AG08395 (cell line): ENCODE measurements at places on chromosomes 4 and X.

DNA sequence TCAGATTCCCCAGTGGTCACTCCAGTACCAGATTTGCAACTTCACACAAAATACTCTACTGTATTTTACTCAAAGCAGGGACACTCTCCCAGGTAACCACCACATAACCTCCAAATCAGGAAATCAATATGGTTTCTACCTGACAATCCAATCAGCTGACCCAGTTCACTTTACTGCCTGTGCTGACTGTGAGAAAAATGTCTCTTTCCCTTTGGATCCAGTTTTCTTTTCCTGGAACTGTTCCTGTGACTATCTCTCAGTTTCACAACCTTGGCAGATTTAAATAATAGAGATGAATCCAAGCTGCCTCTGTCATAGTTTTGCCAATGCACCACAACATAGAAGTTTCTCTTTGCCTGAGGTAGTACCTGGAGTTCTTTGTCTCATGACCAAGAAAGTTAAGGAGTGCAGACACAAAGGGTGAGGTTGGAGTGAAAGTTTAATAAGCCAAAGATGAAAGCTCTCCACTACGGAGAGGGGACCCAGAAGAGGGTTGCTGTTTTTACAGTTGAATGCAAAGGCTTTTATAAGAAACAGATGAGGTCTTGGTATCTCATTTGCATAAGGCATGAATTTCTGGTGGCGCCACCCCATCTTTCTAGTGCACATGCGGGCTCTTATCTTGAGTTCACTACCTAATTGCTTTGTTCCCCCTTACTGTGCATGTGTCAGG lies 29.7 kb upstream of the IL9R start:
- no peak for DNase-seq

DNA sequence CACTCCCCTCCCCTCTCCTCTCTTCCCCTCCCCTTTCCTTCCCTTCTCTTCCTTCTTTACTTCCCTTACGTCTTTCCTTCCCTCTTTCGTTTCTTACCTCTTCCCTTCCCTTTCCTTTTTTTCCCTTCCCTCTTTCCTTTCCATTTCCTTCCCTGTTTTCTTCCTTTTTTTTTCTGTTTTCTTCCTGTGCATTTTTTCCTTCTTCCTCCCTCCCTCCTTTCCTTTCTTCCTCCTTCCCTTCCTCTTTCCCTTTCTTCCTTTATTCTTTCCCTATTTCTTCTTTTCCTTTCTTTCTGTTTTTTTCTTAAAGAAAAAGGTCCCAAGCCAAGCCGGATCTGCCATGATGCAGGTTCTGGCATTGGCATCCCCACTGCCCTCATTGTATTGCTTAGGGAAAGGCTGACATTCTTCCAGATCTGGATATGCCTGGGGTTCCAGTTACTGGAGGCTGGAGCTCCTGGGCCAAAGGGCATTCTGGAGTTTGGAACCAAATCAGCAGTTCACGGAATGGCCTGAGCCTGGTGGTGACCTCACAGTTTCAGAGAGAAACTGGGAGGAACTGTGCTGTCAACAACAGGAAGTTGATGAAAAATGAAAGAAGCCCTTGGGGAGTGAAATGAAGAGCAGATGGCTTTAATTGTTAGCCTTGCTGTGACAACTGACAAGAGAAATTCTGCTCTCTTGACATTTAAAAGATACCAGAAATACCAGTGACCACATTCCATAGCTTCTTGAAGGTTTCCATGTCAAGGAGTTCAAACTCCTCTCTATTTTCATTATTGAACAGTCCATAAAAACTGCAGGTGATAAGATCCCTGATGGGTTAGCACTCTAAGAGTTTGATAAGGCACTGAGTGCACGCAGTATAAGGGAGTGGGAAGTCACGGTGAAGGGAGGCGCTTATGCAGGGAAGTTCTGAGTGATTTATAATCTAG lies 622.1 kb downstream of the SPRY1 start:
- DNase-seq, result peak; percentile 73

GRCh38 chr4:48103483-48104139 lies 30.4 kb downstream of the TXK start:
- DNase-seq, result no peak

DNA sequence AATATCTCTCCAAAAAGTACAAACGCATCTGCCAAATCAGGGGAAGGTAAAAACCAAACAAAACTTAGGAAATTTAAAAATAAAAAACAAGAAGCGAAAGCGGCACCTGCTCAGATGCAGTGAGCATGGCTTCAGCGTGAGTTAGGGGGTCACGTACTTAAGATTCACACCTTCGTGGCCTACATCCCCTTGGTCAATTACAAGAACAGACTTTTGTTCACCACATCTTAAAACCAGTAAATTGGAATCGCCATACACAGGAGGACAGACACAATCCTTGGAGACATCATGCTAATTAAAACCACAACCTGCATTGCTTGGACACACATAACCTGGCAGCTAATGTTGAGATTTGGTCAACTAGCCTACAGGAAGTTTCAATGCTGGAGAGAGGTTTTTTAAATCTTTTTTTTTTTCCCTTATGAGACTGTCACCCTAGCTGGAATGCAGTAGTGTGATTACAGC lies 12.5 kb upstream of the SEL1L3 start:
- no peak for DNase-seq

GRCh38 chrX:9233141-9233540 lies 199.2 kb upstream of the FAM9B start:
- DNase-seq, result no peak

- no peak for DNase-seq
Measured at GRCh38 chrX:85903692-85904471, 143.5 kb downstream of the CHM start.

GRCh38 chr4:141713185-141713584 lies 76.8 kb downstream of the IL15 start:
- no peak for DNase-seq

GRCh38 chrX:17829566-17829965 lies 31.5 kb downstream of the RAI2 start:
- DNase-seq, result no peak

GRCh38 chr4:128512767-128513322 lies 225.2 kb upstream of the PGRMC2 start:
- peak; percentile 28 for DNase-seq

GRCh38 chr4:93879919-93880318 lies 51.4 kb downstream of the ATOH1 start:
- DNase-seq, result no peak

DNA sequence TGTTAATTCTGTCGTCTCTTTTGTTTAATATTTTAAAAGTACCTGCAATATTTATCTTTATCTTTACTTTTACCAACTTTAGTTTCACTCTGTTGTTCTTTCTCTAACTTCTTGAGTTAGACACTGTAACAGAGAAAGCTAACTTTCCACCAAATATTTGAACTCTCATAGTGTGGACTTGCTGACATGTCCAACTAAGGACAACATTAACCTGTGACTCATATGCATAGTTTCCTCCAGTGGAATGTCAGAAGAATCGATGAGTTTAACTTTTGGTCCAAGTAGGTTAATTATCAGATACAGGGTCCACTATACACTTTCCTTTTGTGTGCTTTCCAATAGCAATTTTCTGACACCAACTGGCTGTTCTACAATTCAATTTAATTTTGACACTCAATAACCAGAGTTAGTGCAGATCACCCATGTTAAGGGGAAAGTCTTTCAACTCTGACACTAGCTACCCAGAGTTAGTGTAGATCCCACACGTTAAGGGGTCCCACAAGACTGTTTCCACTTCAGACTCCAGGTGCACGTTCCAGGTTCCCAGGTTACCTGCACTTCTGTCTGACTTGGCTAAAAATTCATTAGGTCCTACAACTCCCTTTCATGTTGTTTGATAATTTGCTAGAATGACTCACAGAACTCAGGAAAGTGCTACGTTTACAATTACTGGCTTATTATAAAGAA lies 559.0 kb upstream of the AMOT start:
- peak; percentile 11 for DNase-seq

DNA sequence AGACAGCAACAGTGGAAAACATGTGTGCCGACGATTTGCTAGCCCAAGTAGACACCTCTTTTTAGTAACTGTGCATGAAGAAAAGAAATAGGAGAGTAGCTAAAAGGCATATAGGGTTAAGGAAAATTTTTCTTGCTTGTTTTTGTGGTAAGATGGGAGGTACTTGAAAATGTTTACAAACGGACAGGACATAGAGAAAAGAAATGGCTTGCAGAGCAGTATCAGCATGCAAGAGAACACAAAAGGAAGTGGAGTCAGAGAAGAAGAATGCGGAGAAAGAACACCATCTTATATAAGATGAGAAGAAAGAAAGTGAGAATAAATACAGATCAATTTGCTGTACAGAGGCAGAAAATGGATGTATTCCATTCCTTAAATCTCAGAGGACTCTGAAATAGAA lies 263.7 kb upstream of the ETNPPL start:
- no peak for DNase-seq
